ENCODE measurements at places on chromosomes 1 and 21.

DNA sequence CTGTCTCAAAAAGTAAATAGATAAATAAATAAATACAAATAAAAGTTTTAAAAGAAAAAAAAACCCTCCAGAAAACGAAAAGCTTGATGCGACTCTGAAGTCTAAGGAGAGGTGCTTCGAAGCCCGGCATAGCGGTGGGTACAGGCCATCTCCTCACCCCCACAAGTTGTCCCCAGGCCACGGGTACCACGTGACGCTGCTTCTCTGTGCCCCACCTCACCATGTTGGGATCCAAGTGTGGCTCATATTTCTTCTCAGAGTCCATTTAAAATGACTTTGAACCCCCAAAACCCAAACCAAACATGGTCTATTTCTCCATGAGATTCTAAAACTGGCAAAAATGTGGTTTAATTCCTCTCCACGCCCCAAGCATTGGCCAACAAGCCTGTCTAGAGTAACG lies 32.9 kb upstream of the ZC3H12A start:
- DNase-seq = no peak

- DNase-seq = no peak
Measured at GRCh38 chr1:24126672-24127023, 14.7 kb upstream of the MYOM3 start.

DNA sequence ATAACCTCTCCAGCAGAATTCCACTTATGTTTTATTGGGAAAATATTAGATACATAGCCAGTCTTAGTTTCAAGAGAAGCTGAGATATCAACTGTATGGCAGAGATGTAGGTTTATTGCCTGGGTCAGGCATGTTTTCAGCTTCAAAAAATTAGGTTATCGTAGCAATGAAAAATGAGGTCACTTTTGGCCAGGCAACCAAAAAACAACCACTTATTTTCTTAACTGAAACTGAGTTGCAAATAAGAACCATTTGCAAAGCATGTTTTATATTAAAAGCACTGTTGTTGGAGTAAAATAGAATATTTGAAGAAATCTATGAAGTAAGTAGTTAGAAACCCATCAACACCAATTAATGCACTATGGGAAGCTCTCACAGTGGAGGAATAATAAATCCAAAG lies 5.5 kb upstream of the OR6Y1 start:
- no peak for DNase-seq

GRCh38 chr1:49187056-49187455 lies 410.4 kb upstream of the BEND5 start:
- DNase-seq = no peak

- DNase-seq = no peak
Measured at GRCh38 chr1:58885998-58886397, 102.2 kb upstream of the JUN start.

GRCh38 chr1:41546833-41547135 lies 62.3 kb upstream of the EDN2 start:
- DNase-seq = no peak

DNA sequence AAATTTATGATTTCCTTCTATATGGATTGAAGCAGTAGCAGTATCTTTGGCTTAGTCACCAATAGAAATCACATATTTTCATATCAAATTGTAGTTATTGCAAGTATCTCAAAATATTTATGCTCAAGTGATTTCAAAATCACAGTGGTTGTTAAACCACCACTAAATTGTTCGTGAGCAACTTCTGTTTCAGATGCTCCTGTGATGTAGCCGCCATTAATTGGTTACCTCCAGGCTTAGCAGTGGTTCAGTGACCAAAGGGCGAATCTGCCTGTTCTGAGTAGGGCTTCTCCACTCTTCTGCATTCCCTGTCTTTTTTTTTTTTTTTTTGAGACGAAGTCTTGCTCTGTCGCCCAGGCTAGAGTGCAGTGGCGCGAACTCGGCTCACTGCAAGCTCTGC lies 1.9 kb upstream of the CNKSR1 start:
- no peak for DNase-seq

- no peak for DNase-seq
Measured at GRCh38 chr1:224761245-224761644, 145.1 kb downstream of the CNIH3 start.

- no peak for DNase-seq
Measured at GRCh38 chr1:167095368-167095767, 1.5 kb downstream of the STYXL2 start.

GRCh38 chr1:80278936-80279335 lies 1272.4 kb upstream of the ADGRL4 start:
- no peak for DNase-seq

DNA sequence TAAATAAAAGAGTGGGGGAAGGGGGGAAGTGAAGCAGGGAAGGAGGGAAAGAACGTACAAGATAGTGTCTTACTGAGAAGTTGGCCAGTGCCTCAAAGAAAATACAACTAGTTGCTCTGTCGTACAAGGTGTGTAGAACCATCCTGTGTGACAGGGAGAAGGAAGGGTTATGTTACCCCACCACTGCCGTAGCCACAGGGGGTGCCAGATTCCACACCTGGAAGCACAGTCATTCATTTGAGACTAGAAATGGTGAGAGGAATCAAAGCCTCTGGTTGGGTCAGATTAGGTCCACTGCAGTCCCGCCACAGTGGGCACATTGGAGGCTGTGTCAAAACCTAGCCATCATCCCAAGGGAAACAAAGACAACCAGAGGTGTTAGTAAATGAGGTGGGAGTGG lies 2.7 kb upstream of the ERI3 start:
- DNase-seq = no peak

- no peak for DNase-seq
Measured at GRCh38 chr1:222994511-222995235, 148.4 kb downstream of the TLR5 start.

DNA sequence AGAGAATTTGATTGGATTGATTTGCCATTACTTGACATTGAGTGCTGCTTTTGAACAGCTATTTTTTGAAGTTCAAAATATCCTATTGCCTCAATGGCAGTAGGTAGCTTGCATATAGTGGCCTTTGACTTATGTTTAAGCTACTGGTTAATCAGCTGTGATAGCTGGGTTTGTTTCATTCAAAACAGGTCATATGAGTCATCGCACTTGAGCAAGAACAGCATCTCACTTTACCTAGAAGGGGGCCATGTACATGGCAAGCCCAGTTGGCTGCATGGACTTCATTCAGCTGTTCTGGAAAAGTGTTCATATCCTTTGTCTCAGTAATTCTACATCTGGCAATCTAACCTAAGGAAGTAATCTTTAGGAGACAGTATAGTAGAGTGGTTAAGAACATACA lies 29.0 kb upstream of the ARID1A start:
- DNase-seq = no peak

- peak; percentile 62 for DNase-seq
Measured at GRCh38 chr1:114109981-114110380, 43.7 kb downstream of the SYT6 start.

DNA sequence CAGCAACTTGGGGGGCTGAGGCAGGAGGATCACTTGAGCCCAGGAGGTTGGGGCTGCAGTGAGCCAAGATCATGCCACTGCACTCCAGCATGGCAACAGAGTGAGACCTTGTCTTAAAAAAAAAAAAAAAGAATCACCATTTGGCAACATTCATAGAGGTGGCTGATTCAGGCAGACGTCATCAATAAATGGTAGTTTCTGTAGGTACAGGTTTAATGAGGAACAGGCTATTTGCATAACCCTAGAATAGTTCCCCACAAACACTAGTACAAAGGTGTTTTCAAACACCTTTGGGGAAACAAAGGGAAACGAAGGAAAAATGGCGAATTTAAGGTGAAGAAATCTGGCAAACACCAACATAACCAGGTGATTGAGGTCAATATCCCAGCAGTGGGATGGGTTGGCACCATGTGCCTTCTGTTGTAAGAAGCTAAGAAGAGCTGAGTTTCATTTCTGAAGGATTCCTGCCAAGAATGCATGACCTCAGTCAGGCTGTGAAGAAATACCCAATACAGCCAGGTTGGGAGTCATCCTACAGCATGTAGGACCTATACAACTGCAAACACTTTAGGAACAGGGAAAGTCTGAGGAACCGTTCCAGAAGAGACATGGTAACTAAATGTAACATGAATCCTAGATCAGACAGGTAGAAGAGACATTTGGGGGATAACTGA lies 5.6 kb downstream of the LPAR3 start:
- DNase-seq = peak; percentile 70

DNA sequence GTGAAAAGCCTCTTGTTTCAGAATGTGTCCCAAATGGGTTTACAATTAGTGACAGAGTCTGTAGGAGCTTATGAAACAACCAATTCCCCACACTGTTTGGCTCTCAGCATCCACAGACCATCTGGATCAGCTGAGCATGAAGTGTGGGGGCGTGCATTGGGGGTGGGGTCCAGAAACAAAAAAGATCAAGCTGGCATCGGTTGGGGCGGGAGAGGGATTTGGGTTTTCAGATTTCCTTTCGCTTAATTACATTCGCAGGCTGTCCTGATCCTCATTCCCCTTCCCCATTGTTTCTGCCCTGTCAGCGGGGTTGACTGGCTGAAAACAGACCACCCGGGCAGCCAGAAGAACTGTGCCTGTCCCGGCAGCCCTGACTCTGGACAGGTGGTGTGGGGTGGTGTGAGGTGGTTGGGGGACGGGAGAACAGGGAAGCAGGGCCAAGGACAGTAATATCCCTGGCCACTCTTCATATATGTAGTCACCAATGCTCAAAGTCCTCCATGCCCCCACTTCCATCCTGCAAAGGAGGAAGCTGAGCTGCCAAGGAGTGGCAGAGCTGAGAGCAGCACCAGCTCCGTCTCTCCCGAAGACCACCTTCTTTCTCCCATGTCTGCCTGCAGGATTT lies 92.0 kb downstream of the IER5 start:
- no peak for DNase-seq

DNA sequence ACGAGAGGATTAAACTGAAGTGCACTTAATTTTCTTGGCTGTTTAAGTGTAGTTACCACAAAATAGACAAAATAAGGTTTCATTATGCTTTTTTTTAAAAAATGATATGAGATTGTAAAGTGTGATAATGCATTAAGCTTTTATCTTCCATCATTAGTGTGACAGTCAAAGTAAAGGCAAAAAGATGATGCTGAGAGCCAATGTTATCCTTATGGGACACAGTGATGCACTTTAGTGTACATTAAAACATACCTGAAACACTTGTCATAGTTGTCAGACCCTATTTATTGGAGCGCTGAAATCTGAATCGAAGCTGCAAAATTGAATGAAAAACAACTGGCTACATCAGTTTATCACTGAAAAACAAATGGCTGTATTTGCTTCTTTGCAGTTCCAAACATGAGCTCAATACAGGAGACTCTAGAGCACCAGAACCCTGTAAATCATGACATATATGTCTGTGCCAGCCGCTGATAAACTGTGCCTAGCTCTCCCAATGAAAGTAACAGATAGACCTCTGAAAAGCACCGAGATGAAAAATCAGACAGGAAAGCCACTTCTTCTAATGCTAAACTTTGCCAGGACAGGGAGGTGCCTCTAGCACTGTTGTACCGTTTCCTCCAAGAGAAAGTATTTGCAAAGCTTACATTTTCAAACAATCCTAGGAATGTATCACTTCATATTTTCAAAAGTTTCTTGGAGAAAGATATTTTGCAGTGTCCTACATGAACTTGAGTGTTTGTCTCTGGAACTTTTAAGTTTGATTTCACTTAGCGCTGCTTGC lies 120.7 kb upstream of the TMPRSS15 start:
- DNase-seq = no peak

GRCh38 chr21:44391345-44392091 lies 38.1 kb downstream of the TRPM2 start:
- peak; percentile 69 for DNase-seq

DNA sequence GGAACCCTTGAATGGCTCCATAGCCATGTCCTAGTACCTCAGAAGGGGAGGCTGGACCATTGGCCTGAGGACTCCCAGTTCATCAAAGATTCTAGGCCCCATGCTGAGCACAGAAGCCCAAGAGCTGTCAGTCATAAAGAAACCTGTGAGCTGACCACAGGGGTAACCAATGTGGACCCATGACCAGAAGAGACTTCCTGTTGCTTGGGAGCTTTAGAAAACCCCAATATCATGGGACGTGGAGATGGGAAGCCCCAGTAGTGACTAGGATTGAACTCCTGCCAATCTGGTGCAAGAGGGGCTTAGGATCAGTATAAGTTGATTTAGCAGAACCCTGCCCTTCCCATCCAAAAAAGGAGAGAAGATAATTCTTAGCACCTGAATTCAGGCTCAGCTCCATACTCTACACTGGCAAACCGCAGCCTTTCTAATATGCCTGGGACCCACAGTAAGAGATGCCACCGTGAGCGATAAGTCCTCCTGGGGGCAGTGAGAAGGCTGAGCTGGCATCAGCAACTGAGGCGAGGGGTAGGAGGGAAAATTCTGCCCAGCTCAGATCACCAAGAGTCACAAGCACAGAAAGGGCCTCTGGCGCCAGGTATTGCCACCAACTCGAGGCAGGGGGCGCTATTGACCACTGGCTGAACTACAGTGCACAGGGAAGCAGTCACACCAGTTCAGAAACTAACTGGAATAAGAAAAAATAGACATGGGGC lies 108.9 kb downstream of the CAPN8 start:
- peak; percentile 63 for DNase-seq

- no peak for DNase-seq
Measured at GRCh38 chr1:231443363-231443762, 21.3 kb upstream of the EGLN1 start.

DNA sequence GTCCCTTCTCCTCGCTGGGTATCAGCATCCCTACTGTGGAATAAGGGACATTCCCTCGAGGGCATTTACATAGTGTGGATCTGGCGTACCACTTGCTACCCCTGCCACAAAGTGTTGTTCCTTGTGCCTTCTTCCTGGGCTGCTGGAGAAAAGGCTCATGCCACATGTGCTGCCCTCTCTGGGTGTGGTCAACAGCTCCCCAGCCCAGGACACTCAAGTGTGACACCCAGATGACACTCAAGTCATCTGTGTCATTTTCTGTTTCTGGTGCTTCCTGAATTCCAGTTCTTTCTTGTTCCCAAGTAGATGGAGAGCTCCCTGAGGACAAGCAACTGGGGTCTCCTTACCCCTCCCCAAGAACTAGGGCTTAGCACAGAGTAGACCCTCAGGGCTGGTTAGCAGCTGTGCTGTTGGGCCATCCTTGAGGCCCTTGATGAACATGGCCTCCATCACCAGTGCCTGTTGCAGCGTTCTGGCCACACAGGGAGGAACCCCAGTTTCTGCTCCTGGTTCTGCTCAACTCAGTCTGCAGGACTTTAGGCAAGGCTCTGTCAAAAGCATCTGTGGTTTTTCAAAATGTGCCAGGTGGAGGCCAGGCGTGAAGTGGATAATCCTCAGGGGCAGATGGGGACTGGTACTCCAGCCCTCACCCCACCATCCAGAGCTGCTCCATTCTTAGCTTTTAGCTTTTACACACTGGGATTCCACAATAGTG lies 49.0 kb upstream of the CLIC4 start:
- DNase-seq = peak; percentile 73

- no peak for DNase-seq
Measured at GRCh38 chr1:68745451-68745850, 248.6 kb upstream of the DEPDC1 start.

GRCh38 chr1:236397173-236397759 lies 3.2 kb downstream of the EDARADD start:
- DNase-seq = no peak

GRCh38 chr1:182888736-182889531 lies 49.8 kb downstream of the DHX9 start:
- no peak for DNase-seq

DNA sequence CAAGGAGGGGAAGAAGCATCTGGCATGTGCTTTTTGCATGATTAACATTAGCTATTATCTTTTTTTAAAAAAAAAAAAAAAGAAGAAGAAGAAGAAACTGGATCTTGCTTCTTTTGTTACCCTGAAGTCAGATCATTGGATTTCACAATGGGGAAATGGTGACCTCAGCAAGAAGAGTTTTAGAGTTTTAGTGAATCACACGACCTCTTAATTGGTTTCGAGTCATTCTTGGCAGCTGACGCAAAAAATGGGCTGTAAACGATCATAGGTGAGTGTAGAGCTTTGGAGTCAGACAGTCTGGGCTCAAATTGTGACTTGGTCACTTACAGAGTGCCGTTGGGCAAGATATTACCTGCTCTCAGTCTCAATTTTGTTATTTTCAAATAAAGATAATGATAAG lies 33.3 kb upstream of the PGBD5 start:
- peak; percentile 94 for DNase-seq
